ENCODE measurements at places on chromosomes 6 and 20.

DNA sequence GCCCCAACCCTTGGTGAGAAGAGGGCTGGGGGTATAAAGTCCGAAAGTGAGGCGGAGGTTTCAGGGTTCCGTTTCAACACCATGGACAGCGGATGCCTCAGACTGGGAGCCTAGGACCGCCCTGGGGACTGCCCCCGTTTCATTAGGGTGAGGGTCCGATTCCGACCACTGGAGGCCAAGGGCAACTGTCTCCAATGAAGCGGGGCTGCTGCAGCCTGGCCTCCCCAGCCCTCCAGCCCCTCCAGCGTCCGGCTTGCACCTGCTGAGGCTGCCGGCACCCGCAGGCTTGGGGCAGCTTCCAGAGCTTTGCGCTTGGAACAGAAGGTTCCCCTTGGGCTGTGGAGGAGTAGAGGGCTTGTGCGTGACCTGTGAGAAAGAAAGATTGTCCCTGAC is 39.9 kb downstream of the YTHDF1 start:
- no peak for DNase-seq

DNA sequence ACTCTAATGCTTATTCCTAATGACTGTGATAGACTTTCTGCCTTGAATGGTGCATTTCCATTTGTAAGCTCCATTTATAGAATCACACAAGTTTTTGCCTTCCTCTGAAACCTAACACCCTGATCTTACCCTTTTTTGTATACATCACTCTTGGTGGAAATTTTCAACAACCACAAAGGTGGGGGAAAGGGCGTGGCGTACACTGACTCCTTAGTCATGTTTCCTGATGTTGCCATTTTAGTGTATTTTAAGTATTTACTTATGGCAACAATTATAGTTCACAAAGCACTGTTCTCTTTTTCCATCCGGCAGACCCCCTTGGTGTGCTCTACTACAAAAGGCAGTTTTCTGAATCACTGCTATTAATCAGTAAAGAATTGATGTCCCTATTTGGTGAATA is 92.0 kb downstream of the ATXN1 start:
- DNase-seq, result peak; percentile 44

DNA sequence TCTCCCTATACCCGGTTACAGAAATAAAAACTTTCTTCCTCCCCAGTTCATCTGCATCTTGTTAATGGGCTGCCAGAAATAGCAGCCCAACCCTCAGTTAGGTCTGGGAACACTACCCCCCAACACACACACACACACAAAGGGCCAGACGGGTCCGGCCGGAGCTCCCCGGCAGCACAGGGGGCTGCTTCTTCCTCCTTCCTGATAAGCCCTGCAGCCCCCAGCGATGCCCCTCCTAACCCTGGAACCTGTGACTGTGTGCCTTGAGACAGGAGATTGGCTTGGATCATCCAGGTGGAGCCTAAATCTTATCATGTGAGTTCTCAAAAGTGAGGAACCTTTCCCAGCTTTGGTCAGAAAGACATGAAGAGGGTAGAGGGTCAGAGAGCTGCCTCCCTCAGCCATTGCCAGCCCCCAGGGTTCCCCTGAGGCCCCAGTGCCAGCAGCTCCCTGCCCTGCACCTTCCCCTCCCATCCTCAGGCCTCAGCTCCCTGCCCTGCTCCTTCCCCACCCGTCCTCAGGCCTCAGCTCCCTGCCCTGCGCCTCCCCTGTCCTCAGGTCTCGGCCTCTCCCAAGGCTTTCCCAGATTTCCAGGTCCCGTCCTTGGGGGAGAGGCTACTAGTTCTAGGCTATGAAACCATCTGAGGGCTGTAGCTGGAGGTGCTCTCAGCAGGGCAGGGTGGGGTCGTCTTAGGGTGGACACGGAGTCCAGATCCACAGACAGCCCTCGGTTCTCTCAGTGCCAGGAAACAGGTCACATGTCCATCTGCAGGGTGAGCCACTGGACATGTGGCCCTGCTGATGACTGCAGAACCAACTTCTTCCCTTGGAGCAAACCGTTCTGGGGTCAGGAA is 34.5 kb upstream of the CST7 start:
- no peak for DNase-seq

DNA sequence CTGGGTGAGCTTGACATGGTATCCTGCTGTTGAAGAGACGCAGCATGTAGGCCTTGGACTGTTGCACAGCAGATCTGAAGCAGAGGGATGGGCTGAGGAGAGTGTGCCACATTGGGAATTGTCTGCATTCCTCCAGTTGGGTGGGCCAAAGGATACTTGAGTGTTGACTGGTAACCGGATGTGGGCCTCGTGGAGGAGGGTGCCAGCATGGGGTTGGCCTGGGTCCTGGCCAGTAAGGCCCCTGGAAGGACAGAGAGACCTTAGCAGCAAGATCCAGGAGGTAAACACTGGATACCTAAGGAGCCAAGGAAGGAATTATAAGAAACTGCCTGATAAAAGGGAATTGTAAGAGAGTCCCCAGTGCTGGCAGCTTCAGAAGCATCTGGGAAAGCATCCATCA is 76.9 kb downstream of the FIG4 start:
- peak; percentile 84 for DNase-seq

GRCh38 chr6:167045828-167046580 is 46.8 kb downstream of the CEP43 start:
- DNase-seq, result no peak

DNA sequence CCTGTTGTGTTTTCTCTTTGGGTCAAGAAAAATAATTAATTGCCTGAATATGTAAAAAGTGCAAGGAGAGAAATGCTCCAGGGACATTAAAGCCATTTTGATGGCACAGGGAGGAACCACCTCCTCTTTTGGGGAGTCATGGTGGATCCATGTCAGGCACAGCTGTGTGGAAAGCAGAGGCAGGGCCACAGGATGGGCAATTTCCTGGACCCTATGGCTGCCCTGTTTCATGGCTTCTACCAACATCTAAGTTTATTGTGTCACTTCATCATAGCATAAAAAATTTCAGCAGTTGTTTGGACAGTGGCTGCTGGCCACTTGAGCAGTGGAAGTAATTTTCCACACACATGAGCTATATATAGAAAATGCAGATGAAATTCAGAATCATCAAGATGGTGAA is 238.2 kb downstream of the SYNE1 start:
- no peak for DNase-seq

DNA sequence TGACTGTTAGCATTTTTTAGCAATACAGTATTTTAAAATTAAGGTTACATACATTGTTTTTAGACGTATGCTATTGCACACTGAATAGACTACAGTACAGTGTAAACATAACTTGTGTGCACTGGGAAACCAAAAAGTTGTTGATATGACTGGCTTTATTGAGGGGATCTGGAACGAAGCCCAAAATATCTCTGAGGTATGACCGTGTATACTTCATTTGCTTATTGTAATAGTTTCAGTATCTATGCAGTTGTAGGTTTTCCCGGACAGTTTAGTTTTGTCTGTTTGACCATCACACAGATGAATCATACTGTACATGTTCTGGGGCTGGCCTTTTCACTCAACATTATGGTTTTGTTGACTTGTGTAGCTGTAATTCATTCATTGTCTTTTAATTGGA is 6.9 kb upstream of the ZBTB12 start:
- DNase-seq, result peak; percentile 14

- no peak for DNase-seq
Measured at GRCh38 chr6:40355532-40355931, 231.6 kb downstream of the LRFN2 start.

DNA sequence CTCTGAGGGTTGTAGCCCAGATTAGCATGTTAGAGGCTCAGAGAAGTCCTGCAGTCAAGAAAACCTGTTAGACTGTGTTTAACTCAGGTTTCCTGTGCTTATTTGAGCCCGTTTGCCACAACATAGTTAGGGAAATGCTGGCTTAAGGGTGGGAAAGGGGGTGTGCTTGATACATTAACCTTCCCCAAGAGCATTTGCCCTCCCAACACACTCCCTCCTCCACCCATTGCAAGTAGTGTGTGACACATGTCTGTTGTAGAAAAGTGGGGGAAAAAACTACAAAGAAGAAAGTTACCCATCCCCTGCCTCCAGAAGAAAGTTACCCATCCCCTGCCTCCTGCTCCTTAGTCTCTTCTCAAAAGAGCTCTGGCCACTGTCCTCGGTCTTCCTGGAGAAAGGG is 36.8 kb upstream of the MRPS18A start:
- DNase-seq, result no peak

DNA sequence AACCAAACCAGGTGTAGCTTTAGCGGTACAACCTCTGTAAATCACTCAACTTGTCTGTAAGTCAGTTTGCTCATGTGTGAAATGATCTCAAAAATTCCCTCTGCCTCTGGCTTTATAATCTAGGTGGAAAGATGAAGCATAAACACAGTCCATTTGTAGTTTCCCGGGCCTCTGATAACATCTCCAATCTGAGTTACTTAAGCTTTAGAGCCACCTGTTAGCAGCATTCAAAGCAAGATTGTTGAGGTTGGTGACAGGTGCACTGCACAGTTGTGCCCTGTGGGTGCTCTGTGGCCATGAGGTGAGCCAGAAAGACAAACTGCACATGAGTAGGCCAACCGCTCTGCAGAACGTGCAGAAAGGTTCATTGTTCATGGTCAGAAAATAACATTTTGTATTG is 53.7 kb downstream of the MOCS1 start:
- no peak for DNase-seq

DNA sequence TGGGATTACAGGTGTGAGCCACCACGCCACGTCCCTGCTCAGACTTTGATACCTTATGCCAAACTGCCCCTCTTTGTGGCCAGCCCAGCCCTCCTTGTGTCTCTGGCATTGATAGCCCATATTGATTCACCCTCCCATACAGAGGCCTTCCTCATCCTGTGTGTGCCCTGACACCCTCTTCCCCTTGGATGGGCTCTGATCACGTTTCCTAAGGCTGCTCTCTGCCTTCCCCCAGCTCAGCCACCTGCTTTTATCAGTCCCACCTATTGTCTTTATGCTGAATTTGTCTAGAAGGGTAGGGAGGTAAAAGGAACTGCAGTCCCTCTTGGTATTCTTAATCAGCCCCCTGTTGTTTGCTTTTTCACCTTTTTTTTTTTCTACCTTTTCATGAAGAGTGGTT is 95.9 kb downstream of the CDKAL1 start:
- DNase-seq, result no peak

DNA sequence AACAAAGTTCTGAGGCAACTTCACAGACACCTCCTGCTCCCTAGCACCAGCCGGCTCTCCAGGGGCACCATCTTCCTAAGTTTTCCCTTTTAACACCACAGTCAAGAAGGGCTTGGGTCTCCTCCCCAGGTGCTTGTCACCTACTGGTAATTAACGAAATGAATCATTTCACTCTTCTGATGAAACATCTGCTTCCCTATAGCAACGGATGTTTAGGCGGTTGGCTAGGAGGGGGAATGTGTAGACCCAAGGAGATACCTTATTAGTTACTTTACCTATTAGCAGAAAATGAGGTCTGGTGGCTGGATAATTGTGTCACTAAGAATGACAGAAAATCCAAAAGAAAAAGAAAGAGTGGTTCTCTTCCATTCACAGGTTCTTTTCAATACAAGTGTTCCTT is 46.3 kb upstream of the FABP7 start:
- no peak for DNase-seq

- peak; percentile 97 for DNase-seq
Measured at GRCh38 chr20:49768204-49769047, 44.2 kb upstream of the SLC9A8 start.

DNA sequence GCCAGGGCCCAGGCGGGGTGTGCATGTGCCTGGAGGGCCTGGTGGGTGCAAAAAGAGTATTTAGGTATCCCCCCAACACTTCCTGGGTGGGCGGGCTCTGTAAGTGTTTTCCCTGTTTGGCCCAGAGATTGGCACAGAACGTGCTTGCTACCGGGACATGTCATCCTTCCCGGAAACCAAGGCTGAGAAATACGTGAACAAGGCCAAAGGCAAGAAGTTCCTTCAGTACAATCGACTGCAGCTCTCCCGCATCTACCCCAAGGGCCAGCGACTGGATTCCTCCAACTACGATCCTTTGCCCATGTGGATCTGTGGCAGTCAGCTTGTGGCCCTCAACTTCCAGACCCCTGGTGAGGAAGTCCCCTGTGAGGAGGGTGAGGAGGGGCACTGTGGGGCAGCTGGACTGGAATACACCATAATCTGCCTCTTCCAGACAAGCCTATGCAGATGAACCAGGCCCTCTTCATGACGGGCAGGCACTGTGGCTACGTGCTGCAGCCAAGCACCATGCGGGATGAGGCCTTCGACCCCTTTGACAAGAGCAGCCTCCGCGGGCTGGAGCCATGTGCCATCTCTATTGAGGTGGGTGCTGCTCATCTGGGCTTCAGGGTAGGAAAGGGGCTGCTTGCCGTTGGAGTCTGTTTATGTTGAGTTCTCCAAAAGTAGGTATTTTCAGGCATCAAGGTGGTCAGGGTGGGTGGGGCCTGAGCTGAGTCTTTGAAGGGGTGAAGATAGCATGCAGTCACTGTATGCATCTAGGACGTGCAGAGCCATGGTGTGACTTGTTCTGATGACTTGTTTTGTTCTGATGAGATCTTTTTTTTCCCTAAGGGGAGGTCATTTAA is 35.2 kb downstream of the PLCG1 start:
- no peak for DNase-seq

DNA sequence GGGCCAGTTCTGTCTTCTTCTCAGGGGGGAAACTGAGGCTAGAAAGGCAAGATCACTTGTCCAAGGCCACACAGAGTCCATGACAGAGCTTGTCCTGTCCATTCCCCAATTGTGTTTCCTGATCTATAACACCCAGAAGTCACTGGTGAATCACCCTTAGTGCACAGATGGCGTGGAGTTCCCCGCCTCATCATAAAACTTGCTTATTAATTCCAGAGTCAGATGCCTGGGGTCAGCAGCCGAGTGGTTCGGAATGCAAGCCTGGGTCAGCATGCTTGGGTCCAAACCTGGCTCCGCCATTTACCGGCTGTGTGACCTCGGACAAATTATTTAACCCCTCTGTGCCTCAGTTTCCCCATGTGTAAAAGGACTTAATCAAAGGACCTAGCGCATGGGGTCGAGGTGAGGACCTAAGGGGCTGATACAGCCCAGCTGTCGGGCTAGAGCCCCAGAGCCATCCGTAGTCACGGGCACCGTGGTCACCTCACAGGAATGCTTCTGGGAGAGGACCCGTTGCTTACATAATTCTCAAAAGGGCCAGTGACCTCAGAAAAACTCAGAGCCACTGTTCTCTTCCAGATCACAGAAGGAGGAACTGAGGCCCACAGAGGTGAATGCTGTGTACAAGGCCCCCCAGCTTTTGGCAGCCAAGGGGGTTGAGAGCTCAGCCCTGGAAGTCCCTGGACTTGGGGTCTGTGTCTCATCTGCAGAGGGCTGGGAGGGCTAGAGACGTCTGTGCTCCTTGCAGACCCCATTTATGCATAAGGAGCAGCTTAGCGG is 1.4 kb upstream of the ZBP1 start:
- DNase-seq, result peak; percentile 14

GRCh38 chr20:62785393-62785792 is 10.9 kb upstream of the MRGBP start:
- no peak for DNase-seq

All from AG10803 (cell line).